ENCODE measurements at places on chromosomes 5 and 9. TPM values are rescaled to one million over a fixed set of nuclear protein-coding genes. Genes with fewer than 3 reads are reported as not detected.
A peak's percentile ranks its signal among the peaks of the same experiment; 100 is the strongest.

The PCDH12 gene
- 0.57 TPM for total RNA-seq

DNA sequence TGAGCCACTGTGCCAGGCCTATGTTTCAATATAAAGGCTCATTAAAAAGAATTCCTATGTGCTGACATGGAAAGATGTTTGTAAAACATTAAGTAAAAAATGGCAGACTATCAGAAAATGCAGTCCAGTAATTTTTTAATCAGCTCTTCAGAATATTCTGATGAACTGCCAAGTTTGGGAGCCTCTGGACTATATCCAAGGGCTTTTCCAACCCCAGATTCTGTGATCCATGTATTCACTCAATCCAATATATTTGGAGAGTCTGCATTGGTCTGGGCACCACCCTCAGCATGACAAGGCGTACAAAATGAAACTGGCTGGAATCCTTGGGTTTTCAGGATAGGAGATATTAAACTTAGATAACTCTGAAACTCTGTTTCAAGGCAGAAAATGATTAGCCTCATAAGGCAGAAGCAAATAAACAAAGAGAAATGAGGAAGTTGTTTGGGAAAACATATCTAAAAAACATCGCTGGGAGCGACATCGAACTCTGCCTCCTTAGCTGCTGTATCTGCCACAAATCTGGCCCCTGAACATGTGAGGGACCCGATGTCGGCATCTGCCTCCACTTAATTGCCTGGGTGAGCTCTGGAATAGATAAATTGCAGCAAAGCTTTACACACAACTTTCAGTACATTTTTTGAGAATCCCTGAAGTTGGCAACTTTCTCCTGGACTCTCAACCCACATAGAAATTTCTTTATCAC is 14.4 kb downstream of the PDE6A start:
- H3K27ac ChIP-seq = no peak overlapping the region
- H3K4me3 ChIP-seq = no peak overlapping the region
- H3K27me3 ChIP-seq = peaks cover 4% of the 10 kb centered on the region

The FLT4 gene
- total RNA-seq = 5.3 TPM

DNA sequence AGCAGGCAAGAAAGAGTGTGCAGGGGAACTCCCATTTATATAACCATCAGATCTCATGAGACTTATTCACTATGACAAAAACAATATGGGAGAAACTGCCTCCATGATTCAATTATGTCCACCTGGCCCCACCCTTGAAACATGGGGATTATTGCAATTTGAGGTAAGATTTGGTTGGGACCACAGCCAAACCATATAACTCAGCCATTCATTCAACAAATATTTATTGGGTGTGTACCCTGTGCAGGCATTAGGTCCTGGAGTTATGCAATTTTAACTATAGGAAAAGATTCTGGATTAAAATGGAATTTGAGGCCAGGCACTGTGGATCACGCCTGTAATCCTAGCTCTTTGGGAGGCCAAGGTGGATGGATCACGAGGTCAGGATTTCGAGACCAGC is 124.2 kb upstream of the GAS1 start:
- DNase-seq = no peak
- no peaks in the 10 kb centered on the region for H3K27me3 ChIP-seq
- no peak overlapping the region for H3K4me3 ChIP-seq
- no peaks in the 10 kb centered on the region for H3K36me3 ChIP-seq
- H3K27ac ChIP-seq = no peak overlapping the region

DNA sequence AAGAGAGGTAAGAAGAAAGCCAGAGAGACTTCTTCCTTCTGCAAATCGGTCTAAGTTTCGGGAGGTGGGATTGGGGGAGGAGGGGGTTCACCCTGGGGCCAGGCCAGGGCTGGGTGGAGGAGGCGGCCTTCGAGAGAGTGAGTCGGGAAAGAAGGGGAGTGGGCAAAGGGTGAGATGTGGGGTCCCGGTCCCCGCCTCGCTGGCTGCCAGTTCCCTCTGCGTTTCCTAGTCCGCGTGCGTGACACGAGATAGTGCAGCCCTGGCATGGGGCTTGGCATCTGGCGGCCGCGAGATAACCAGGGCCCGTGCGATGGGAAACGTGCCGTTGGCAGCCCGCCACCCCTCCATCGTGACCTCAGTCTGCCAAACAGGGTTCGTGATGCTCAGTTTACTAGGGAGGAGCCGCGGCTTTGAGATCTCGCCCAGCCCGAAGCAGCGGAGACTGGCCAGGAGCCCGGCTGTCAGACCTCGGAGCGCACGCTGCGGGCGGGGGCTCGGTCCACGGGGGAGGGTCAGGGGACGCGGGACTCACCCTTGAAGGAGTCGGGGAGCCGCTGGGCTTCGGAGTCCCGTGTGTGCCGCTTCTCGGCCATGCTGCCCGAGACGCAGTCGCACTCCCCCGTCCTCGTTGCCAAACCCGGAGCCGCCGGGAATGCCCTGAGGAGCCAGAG is at the start of gene STOM:
STOM (minus strand) TSS at position 656 of the 671 bp plus-strand sequence; CDS start at position 593, 63 bp downstream.
- H3K4me1 ChIP-seq = peaks cover 10% of the 10 kb centered on the region
- no peaks in the 10 kb centered on the region for H3K27me3 ChIP-seq
- H3K36me3 ChIP-seq = no peaks in the 10 kb centered on the region
- H3K27ac ChIP-seq = no peak within 1 kb of the TSS
- peak within 1 kb of the TSS; percentile 49 for H3K4me3 ChIP-seq
- peak; percentile 94 for DNase-seq

GRCh38 chr9:99046542-99047071 is 58.3 kb upstream of the TGFBR1 start:
- H3K36me3 ChIP-seq = no peaks in the 10 kb centered on the region
- H3K4me1 ChIP-seq = peaks cover 12% of the 10 kb centered on the region
- DNase-seq = no peak
- H3K27me3 ChIP-seq = no peaks in the 10 kb centered on the region

- H3K4me1 ChIP-seq = no peaks in the 10 kb centered on the region
- peak overlapping the region; percentile 49 for H3K4me3 ChIP-seq
- peaks cover 6% of the 10 kb centered on the region for H3K27me3 ChIP-seq
- peak; percentile 81 for DNase-seq
Observed at GRCh38 chr9:96875461-96876142, 21.3 kb upstream of the ZNF782 start.

The ASPN gene
- total RNA-seq = not detected

The MEIKIN gene
- not detected for total RNA-seq

DNA sequence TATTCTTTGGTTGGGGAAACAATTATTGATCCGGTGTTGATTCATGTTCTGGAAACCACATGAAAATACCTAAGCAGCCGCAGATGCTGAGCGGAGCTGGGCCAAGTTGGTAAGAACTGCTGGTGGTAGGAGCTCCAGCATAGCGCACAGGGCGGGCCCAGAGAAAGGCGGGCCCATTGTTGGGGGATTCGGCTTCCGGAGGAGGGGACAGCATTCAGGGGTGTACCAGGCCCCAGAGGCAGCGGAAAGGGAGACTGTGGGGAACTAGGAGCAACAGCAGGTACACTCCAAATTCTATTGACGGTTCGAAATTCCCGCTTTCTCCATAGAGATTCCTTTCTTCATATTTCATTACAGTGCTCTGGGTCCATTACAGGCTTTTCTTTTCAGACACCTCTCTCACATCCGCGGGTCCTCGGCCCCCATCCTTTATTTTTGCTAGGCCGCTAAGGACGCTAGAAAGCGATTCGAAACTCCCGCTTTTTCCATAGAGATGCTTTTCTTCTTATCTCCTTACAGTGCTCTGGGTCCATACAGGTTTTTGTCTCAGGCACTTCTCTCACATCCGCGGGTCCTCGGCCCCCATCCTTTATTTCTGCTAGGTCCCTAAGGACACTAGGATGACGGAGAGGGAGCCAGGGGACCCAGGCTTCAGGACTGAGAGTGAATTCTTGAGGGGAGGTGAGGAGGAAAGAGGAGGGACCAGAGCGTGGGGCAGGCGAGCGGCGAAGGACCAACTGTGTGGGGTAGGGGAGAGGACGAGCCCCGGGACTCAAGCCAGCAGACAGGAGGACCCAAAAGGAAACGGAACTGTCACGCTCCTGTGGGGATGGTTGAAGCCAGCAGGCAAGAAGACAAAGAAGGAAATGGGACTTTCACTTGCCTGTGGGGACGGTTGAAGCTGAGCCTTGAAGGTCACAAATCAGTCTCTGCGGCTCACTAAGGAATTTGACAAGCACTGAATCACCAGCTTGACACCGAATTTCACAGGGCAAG is at the start of gene CCDC152:
CCDC152 (plus strand) TSS at position 213 of the 996 bp plus-strand sequence. CDS start 2,304 bp downstream, outside the sequence.
- no peaks in the 10 kb centered on the region for H3K27me3 ChIP-seq
- H3K4me1 ChIP-seq = no peaks in the 10 kb centered on the region
- peak; percentile 19 for DNase-seq
- peak within 1 kb of the TSS; percentile 30 for H3K4me3 ChIP-seq
- H3K27ac ChIP-seq = no peak within 1 kb of the TSS

DNA sequence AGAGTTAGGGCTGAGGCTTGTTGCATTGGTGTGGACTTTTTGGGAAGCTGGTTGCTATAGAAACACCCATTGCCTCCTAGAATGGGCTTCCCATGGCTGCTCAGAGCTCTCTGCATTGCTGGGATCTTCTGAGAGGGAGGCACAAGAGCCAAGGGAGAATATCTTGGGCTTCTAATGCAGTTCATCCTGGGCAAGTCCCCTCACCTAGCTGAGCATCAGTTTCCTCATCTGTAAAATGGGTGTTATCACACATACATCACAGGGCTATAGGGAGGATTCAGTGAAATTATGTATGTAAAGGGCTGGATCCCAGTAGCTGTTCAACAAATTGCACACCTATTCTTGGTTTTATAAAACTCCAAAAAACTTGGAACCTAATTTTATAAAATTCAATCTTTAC is 106.1 kb upstream of the ALDH1B1 start:
- no peak overlapping the region for H3K27ac ChIP-seq
- no peaks in the 10 kb centered on the region for H3K27me3 ChIP-seq
- DNase-seq = no peak
- no peak overlapping the region for H3K4me3 ChIP-seq
- no peaks in the 10 kb centered on the region for H3K4me1 ChIP-seq

The EFNA5 gene
- 12.0 TPM for total RNA-seq

The FOXD1 gene
- 0.11 TPM for total RNA-seq

DNA sequence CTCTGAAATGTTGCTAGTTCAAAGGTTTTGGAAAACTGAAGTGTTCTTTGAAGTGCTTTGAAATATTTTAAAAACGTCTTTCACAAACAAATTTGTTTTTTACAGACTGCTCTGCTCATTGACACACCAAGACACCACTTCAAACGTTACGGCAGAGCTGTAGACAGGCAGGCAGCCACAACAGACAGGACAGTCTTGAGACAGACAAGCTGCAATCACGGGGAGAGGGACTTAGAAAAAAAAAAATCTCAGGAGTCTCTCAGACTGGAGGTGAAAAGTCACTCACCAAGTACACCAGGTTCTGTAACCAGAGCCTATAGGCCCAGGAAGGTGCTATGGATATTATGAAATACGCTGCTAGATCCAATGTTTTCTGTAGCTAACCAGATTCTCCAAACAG is 135.4 kb downstream of the ISL1 start:
- peaks cover 31% of the 10 kb centered on the region for H3K4me1 ChIP-seq
- H3K27me3 ChIP-seq = no peaks in the 10 kb centered on the region

The ZBTB6 gene
- 6.0 TPM for total RNA-seq

GRCh38 chr9:93028448-93029006 is 30.0 kb upstream of the SUSD3 start:
- H3K4me3 ChIP-seq = no peak overlapping the region
- DNase-seq = peak; percentile 49
- peaks cover 18% of the 10 kb centered on the region for H3K27me3 ChIP-seq
- H3K4me1 ChIP-seq = no peaks in the 10 kb centered on the region
- no peaks in the 10 kb centered on the region for H3K36me3 ChIP-seq

DNA sequence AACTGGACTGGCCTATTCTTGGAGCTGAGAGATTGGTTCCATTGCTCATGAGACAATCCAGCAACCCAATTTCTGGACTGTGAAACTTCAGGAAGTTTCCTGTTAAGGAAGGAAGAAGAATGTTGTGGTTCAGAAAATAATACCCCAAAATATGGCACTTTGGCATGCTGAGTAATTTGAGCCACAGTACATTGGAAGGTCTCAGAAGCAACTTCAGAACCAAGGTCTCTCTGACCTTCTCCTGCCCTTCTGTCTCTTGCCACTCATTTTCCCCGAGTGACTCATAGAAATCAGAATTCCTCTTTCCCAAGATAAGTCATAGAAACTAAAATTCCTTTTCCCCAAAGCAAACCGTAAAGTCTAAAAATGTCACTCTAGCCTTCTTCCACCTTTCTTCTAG is 1366.1 kb downstream of the PTPRD start:
- no peaks in the 10 kb centered on the region for H3K4me1 ChIP-seq
- H3K36me3 ChIP-seq = no peaks in the 10 kb centered on the region
- H3K27me3 ChIP-seq = no peaks in the 10 kb centered on the region
- H3K27ac ChIP-seq = no peak overlapping the region
- no peak for DNase-seq

- peaks cover 12% of the 10 kb centered on the region for H3K36me3 ChIP-seq
- no peaks in the 10 kb centered on the region for H3K27me3 ChIP-seq
- DNase-seq = no peak
Observed at GRCh38 chr9:129835860-129836223, 584 bp downstream of the USP20 start.

DNA sequence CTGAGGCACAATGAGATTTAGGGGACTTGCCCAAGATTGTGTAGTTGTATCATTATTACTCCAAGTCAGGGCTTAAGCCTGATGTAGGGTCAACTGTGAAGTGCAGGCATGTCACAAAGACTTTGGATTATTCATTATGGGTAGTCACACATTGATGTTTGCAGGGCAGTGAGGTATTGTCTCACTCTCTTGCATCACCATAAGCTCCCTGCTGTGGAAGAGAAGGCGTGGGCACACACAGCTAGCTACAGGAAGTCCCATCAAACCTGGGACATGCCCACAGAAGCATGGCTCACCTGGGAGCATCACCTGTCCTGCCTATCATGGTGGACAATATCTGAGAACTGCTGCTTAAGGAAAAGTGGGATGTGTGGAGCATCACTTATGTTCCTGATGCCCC is 42.1 kb downstream of the TMOD1 start:
- H3K36me3 ChIP-seq = peaks cover 19% of the 10 kb centered on the region
- H3K27ac ChIP-seq = no peak overlapping the region
- H3K4me1 ChIP-seq = peaks cover 5% of the 10 kb centered on the region
- H3K27me3 ChIP-seq = no peaks in the 10 kb centered on the region

The ARHGEF37 gene
- 7.6 TPM for total RNA-seq

DNA sequence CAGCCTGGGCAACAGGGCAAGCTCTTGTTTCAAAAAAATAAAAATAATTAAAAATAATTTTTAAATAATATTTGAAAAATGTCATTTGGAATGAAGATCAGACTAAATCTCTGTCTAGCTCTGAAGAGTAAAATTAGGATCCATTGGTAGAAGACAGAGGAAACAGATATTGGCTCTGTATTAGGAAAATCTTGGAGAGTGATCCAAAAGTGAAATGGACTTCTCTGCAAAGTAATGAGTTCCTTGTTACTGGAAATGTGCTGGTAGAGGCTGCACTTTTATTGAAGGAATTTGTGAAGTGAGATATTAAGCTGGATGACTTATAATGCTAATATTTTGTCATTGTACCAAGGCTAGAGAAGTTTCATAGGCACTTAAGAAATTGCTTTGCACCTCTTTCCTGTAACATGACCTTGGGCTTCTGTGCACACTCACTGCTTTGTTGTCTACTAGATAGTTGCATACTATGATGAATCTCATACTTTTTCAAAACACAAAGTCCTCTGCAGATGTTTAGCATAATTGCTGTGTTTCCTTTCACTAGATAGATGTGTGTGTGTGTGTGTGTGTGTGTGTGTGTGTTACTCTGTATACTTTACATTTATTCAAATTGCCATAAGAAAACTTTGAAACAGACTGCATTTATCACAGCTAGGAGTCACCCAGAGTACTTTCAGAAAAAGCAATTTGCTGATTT is 13.1 kb downstream of the THBS4 start:
- H3K27ac ChIP-seq = no peak overlapping the region
- H3K4me3 ChIP-seq = no peak overlapping the region
- H3K4me1 ChIP-seq = no peaks in the 10 kb centered on the region
- DNase-seq = no peak

The ENTREP1 gene
- 176 TPM for total RNA-seq

All from cardiac muscle cell (in vitro differentiated cells and primary cell).